ENCODE measurements at places on chromosomes 6 and 20.
A peak's percentile ranks its signal among the peaks of the same experiment; 100 is the strongest.

DNA sequence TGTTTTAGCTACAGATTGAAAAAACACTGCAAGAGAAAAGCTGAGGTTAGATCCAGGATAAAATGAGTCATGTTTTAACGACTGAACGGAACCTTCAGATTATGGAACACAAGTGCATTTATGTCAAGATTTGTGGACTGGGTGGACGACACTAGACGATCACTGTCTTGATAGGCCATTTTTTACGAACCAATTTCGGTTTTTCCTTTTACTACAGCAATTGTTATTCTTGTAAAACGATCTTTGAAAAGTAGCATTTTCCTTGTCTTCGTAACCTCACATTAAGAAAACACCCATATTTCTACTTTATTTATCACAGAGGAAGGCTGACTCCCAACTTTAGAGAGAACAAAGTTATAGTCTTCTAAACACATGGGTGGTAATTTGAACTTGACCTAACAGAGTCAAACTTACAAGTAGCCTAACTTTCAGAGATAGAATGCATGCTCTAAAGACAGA lies 294.2 kb upstream of the TCF21 start:
- DNase-seq, result peak; percentile 7

GRCh38 chr20:37983286-37983685 lies 50.0 kb downstream of the TTI1 start:
- DNase-seq, result no peak

GRCh38 chr20:9051508-9051907 lies 17.4 kb upstream of the PLCB4 start:
- DNase-seq, result no peak

- no peak for DNase-seq
Observed at GRCh38 chr6:129969064-129969463, 49.3 kb upstream of the L3MBTL3 start.

GRCh38 chr20:32920066-32920465 lies 61.3 kb downstream of the EFCAB8 start:
- DNase-seq, result no peak

- DNase-seq, result no peak
Observed at GRCh38 chr6:90224196-90224595, 72.4 kb downstream of the BACH2 start.

GRCh38 chr20:23245553-23246181 lies 104.9 kb upstream of the NXT1 start:
- DNase-seq, result peak; percentile 35

DNA sequence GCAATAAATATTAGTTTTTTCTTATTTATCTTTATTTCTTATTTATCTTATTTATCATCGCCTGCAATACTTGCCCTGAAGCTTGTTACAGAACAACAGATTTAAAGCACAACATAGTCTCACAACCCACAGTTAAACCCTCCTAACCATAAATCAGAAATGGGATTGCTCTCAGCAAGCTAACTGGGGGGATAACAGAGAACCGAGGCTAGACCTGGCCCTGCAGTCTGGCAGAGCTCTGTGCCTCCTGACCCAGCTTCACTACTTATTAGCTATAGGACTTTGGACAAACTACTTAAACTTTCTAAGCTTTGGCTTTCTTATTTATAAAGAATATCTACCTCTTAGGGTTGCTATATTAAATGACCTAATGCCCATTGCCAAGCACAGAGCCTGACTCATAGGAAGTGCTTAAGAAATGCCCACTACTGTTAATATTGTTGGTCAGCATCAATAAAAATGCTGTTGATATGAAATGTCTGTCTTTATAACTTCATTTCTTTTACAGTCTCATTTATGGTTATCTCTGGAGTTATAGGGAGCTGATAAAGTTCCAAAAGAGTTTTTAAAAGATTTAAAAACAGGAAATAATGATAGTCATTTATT lies 87.9 kb upstream of the BEND6 start:
- peak; percentile 34 for DNase-seq

DNA sequence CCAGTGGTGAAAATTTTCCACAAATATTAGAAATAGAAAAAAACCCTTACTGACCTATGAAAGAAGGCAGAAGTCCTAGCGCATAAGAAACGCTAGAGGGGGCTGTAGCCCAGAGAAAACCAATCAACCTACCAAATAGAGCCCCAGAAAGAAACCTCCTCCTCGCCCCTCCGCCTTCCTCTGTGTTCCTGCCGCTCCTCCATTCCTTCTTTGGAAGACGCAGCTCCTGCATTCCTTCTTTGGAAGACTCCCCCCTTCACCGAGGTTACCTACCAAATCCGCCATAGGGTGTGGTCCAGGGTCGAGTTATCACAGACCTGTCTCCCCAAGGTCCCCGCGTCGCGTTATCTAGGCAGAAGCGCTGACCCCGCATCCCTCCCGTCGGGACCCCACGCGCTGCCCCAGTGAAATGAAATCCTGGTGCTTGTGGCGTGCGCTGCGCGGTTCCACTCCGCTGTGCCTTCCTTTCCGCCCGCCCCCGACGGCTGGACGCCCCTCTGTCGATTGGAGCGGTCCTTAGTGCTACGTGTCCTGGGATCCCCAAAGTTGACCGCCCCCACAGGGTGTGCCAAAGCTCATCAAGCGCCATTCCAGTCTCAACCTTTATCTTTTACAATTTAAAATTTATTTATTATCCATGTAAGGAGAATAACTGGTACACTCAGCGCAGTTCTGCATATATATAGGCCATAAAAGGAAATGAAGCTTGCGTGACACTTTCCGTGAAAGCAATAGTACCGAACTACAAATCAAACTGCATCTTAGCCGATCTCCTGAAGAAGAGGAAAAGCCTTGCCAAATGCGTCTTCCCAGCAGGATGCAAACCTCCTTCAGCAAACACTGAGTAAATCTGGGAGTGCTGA lies 13.0 kb downstream of the RPP21 start:
- DNase-seq, result peak; percentile 39

GRCh38 chr20:671252-672030 lies 4.2 kb downstream of the SCRT2 start:
- no peak for DNase-seq

DNA sequence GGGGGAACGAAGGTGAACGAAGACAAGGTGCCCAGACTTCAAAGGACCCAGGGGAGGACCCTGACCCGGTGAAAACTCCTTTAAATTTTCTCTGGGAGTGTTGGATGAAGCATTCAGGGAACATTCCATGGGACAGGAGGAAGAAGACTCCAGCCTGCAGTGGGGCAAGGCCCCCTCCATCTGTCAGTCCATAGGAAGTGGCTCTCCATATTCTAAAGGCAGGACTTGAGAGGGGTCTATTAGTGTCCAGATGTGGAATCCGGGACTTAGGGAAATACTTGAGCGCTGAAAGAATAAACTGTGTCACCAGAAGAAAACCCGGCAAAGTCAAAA lies 3.2 kb upstream of the BPIFA2 start:
- DNase-seq, result no peak

DNA sequence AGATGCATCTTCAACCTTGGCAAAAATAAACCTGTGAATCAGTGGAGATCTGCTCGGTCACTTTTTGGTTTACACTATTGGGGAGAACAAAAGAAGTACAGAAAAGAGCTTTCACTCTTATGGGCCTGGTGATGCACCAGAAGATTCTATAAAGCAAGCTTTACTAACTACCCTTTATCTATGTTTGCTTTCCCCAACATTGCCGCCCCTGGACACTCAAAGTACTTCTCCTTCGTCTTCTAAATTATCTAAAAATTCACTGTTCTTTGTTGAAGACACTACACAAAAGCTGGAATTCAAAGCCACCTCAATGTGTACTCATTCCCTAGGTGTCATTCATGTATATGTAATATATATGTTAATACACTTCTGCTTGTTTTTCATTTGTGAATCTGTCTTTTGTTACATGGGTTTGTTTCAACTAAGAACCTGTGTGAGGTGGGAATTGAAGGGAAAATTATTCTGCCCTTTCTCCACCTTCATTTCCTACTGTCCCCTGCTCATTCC lies 97.9 kb upstream of the BTN3A2 start:
- no peak for DNase-seq

GRCh38 chr20:37382482-37383120 lies 36.7 kb downstream of the SRC start:
- no peak for DNase-seq

- no peak for DNase-seq
Observed at GRCh38 chr20:46494077-46494476, 19.3 kb downstream of the ZNF334 start.

DNA sequence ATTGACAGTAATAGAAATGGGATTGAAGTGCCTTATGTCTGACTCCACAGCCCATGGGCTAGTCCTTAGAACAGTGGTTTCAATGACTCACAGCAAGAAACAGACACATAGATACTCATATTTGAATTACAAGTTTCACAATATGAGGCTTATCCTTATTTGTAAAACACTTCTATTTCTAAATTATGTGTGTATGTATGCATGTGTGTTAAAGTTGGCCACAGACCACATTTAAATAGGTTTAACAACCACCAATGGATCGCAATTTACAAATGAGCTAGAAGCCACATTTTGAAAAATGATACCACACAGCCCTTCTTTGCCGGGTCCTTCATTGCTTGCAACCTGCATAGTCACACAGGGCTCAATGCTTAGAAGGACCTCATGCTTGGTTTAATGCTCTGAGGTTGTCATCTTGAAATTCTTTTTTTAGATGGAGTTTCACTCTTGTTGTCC lies 157.8 kb upstream of the PREP start:
- DNase-seq, result no peak

DNA sequence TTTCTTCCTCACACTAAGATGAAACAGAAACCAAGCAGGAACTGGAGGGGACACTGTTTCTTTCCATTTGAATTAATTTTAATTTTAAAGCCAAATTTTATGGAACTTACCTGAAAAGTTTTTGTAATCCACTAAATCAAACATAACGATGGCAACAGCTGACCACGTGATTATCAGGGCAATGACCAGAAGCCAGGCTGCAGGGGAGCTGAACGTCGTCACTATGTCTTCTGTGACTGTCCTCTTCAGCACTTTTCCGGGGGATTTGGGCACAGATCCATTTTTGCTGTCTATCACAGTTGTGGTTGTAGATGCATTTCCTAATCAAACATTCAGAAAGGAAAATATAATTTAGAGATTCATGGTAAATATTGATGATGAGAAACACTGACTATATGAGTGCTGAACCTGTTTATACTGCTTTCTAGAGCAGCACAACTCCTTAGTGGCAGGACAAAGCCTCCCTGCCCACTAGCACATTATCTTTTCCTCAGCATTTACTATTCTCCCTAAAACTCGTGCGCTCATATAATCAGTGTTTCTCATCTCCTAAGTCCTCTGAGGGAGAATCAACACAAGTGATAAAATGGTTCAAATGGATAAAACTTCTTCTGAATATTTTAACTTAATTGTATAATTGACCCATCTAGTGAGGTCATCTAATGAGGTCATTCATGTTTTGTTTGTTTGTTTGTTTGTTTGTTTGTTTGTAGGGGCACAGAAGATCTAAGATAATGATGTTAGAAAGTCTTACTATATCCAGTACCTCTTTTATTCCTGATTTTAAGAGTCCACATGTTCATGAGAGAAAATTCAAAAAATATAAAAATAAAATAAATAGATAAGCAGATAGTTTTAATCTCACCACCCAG lies 65.7 kb downstream of the TRDN start:
- DNase-seq, result no peak

DNA sequence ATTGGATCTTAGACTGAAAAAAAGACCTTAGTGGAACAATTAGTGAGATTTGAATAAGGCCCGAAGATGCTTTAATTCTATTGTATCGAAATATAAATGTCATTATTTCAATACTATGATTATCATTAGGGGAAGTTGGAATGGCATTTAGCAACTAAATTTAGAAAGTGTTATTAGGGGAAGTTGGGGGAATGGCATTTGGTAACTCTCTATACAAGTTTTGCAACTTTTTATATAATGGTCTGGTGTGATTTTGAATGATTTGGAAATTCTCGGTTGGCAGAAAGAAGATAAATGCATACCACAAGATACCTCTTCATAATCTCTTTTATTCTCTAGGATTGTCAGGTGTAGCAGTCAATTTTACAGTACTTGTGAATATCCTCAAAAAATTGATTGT lies 49.2 kb downstream of the RNF144B start:
- DNase-seq, result no peak

GRCh38 chr20:63777614-63778013 lies 38.0 kb downstream of the SLC2A4RG start:
- no peak for DNase-seq

DNA sequence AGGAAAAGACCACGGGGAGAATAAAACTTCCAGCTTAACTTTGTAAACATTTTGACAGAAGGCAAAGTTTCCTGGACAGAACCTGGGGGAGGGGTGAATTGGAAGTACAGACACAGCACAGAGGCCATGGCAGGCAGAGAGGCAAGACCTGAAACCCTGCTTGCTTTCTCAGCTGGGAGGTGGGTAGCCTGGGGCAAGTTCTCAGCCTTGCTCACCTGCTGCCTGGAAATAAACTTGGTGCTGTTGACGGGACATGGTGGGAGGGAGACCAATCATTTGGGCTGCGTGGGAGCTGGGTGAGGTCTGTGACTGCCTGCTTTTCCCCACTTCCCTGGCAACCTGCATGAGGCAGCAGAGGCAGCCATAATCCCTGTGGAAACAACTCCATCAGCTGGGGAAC lies 221.3 kb downstream of the MOXD1 start:
- no peak for DNase-seq

- no peak for DNase-seq
Observed at GRCh38 chr6:158206740-158207421, 38.7 kb downstream of the GTF2H5 start.

DNA sequence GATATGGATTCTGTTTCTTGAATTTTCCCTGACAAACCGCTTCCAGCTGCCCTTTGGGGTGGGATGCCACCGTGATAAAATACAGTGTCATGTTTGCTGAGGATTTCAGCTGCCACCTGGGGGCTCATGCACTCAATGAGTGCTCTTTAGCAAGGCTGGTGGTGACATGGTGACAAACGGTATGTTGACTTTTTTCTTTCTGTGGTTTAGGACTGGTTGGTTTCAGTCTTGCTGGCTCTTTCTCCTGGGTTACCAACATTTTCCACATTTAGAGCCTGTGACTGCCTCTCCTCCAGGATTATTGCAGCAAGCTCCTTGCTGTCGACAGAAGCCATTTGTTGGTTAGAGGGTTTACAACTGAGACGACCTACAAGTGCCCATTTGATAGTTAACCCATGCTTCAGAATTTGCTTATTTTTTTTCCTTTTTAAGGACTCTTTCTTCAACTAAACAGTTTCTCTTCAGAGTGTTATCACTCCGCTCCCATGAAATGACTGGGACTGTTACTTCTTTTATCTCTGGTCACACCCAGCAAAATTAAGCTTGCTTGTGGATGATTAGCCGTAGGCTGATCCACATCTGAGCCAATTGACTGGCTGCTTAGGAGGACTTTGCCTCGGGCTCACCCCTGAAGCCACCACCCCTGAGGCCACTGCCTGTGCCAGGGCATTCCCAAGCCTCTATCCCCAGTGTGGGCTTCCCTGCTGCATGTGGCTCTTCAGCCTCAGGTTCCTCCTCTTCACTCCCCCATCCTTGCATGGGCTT lies 48.4 kb upstream of the CDYL start:
- peak; percentile 89 for DNase-seq

- DNase-seq, result no peak
Observed at GRCh38 chr20:5353624-5354496, 37.1 kb upstream of the PROKR2 start.
